ENCODE measurements at places on chromosomes 6 and 20.

GRCh38 chr20:50335866-50336265 lies 145.2 kb downstream of the CEBPB start:
- no peak for DNase-seq

DNA sequence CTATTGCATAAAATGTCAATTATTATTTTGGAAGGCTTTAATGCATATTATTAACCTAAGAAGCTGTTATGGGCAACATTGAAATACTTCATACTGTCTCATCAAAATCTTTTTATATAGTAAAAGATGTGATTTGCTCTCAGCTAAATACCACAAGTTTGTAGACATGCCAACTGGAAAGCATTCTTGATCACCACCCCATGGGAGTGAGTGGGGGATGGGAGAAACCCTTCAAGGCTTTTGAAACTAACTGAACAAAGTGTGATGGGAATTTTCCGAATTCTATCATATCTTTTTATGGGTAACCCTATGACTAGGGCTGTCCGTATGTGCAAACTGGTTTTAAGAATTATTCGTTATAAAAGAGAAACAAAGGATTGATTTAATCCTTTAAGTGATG lies 377.3 kb upstream of the JAG1 start:
- DNase-seq: peak; percentile 58

DNA sequence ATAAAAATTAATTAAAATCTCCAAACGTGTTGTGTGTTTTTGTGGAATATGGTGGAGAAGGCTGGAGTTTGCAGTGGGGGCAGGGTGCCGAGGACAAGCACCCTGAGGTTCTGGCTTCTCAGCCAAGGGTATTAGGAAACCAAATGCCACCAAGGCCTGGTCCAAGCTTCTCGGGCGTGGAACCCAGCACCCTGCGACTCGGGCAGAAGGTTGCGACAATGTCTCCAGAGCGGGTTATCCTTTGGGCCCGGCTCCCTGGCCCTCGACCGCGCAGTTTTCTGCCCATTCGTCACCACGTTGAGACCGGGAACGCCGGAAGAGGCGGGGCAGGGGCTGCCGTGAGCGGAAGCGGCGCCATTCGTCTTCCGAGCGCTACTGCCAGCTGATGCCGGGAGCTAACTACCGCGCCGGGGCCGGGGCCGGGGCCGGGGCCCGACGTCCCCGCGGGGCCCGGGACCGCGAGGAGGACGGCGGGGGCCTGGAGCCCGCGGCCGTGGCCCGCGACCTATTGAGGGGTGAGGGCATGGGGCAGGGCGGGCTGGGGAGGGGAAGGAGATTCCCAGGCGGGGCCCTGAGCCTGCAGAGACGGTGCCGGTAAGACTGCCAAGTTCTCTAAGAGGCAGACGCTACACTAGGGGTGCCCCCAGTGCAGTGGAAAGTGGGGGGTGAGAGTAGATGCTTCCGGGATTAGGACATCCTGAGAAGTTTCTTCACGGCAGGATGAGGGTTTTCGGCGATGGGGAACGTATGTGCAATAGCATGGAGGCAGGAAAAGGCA lies at the start of gene RRP36:
RRP36 (plus strand) TSS at position 354 of the 778 bp plus-strand sequence; CDS start at position 386, 32 bp downstream.
- DNase-seq: peak; percentile 60

DNA sequence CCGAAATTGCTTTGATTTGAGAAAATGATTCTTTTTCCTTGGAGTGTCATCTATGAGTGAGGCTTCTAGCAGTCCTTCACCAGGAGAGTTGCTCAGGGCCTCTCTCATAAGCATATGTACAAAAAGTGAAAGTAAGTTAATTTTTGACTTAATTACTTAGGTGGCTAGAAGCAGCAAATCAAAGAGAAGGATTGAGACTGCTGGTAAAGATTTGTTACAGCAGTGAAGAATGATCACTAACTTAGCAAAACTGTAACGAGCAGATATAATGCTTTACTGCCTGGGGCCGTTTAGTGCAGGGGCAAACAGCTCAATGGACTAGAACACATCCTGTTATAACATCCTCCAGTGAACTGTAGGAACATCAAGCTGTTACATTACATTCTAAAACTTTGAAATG lies 167.8 kb upstream of the RIPOR2 start:
- DNase-seq: no peak

GRCh38 chr6:34834789-34835518 lies 43.1 kb downstream of the BLTP3A start:
- DNase-seq: no peak

DNA sequence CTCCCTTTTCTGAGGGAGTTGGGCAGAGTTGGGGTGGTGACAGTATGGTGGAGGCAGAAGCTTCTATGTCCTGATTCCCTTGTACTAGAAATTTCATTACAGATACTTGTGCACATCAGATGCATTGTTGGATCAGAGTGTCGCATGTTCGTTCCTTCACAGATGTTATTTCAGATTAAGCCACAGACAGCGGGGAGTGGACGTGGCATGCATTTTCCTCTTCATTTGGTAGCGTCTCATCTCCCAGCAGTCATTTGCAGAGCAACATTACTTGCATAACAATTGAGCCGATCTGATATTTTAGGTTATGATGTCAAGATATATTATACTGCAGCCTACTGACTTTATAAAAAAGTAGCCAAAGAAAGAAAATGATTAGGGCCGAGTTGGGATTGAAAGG lies 261.6 kb upstream of the SASH1 start:
- no peak for DNase-seq

- peak; percentile 59 for DNase-seq
These were observed 317.5 kb upstream of the MOCS1 start for GRCh38 chr6:40251637-40252300.

DNA sequence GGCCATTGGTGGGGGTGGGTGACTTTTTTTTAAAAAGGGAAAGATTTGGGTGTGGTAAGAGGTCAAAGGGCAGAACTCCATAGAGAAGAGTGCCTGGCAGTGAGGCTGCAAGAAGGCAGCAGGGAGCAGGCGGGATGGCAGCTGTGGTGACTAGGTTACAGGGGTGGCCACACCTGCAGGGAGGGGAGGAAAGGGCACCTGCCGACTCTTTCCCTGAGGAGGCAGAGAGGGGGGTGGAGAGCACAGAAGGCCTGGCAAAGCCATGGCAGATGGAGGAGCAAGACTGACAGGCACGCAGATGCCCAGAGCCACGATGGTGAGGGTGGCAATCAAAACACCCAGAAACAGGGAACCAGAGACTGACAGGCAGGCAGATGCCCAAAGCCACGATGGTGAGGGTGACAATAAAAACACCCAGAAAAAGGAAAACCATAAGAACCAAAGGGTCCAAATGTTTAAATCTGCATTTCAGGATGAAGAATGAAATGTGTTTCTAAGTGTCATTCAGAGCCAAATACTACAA lies 19.3 kb downstream of the CST7 start:
- peak; percentile 91 for DNase-seq

DNA sequence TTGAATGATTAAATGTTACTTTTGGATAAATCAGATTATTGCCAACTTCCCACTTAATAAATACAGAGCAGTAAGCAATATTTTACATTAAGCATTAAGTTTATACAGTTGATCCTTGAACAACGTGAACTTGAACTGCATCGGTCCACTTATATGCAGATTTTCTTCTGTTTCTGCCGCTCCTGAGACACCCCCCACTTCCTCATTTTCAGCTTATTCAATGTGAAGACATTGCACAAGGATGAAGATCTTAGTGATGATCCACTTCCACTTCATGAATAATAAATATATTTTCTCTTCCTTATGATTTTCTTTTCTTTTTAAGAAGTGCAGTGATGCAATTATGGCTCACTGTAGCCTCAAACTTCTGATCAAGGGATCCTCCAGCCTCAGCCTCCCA lies 167.2 kb downstream of the LINC00237 start:
- DNase-seq: no peak

GRCh38 chr6:134821928-134822864 lies 127.7 kb downstream of the ALDH8A1 start:
- no peak for DNase-seq

DNA sequence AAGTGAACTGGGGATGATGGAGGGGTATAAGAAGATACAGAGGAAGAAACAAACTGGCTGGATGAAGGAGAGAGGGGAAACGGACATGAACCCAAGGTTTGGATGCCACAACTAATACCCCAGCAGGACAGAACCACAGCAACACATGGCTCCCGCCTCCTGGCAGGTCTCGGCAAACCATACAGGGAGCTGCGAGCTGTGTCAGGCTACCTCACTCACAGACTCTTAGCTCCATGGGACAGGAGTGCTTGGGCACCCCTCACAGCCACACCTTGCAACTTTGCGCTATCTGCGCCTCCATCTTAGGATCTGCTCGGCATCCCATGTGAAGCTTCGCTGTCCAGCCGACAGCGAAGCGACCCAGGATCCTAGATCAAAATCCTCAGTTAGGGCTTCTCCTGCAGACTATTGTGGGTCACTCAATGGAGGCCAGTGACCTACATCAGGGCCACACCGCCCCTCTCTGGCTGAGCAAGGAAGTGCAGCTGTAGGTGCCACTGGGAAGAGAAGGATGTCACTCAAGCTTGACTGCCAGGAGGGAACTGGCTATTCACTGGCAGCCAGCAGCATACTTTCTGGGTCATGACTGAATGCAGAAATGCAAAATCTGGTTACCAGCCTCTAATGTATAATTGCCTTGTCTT lies 174.4 kb upstream of the RIN2 start:
- DNase-seq: peak; percentile 84

GRCh38 chr6:51542475-51542874 lies 544.9 kb downstream of the PKHD1 start:
- no peak for DNase-seq

DNA sequence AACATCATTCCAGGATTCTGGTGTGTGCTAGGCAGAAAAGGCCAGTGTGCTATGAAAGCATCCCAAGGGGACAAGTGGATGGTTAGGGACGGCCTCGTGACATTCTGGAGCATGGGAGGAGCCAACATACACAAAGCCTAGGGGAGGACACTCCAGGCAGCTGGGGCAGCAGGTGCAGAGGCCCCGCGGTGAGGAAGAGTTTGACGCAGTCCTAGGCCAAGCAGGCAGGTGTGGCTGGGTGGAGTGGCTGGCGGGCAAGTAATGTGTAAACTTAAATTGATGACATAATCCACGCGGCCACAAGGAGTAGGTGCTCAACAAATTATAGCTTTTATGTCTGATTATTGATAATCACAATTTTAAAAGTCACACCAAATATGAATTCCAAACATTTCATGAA lies 93.6 kb downstream of the TMEM242 start:
- DNase-seq: peak; percentile 74

GRCh38 chr6:75094614-75095200 lies 111.1 kb downstream of the COL12A1 start:
- no peak for DNase-seq

- DNase-seq: no peak
These were observed 815 bp upstream of the ITPR3 start for GRCh38 chr6:33620158-33620855.

- DNase-seq: no peak
These were observed 258.0 kb downstream of the PHACTR1 start for GRCh38 chr6:12974551-12974950.

- DNase-seq: no peak
These were observed 724.2 kb downstream of the CD109 start for GRCh38 chr6:74420221-74420620.

- DNase-seq: peak; percentile 95
These were observed 11.0 kb downstream of the POU3F2 start for GRCh38 chr6:98845211-98846020.

DNA sequence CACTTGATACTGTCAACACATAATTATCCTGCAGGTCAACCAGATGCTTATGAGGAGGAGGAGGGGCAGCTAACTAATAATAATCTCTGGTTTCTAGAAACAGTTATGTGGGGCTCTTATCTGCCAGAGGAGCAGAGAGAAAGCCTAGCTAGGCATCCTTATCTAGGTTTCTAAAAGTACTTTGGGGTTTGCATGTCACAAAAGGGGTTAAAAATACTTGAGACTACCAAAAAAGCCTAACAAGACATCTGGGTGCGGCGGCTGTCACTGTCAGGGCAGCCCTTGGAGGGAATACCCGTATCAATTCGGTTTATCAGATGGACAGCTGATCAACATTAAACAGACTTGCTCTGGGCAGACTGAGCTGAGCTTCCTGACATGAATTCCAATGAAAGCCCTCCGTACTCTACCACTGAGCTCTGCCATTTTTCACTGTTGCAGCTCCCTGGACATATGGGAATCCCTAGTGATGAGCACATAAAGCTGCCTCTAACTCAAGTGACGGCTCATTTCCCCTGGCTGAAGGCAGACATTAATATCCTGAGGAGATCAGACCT lies 166.6 kb downstream of the PDSS2 start:
- DNase-seq: peak; percentile 61

GRCh38 chr20:474581-474980 lies 12.2 kb upstream of the TBC1D20 start:
- DNase-seq: no peak

DNA sequence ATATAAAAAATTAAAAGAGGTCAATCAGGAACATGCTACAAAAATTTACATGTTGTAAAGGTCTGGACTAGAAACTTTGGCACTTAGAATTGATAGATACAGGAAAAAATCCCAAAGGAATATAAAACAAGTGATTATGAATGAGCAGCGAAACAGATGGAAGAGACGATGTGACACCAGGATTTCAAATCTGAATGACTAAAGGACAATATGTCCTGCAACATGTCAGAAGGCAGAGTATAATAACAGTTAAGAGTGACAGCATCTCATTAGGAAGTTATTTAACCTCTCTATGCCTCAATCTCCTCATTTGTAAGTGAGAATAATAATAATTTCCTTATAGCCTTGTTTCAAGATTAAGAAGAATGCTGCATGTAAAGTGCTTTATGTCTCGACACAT lies 50.3 kb downstream of the FRK start:
- DNase-seq: peak; percentile 79

DNA sequence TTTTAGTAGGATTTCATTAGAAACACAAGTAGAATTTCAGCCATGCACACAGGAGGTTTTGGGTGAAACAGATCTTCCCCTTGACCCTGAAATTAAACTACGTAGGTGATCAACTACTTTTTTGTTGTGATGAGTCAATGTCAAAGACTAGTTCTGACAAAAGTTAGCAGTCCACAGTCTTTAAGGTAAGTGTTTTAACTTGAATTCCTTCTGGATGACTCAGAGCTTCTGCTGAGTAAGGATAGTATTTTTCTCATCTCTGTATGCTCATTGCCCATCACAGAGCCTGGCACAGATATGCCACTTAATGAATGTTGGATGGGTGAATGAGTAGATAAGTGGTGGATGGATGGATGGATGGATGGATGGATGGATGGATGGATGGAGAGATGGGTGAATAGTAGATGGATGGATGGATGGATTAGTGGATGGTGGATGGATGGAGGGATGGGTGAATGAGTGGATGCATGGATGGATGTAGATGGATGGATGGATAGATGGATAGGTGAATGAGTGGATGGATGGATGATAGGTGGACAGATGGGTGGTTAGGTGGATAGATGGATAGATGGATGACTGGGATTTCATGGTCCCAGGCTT lies 165.3 kb downstream of the ZMYND8 start:
- no peak for DNase-seq

GRCh38 chr6:6243846-6244245 lies 76.6 kb downstream of the F13A1 start:
- no peak for DNase-seq

- no peak for DNase-seq
These were observed 21.0 kb downstream of the NOL7 start for GRCh38 chr6:13635948-13636658.

DNA sequence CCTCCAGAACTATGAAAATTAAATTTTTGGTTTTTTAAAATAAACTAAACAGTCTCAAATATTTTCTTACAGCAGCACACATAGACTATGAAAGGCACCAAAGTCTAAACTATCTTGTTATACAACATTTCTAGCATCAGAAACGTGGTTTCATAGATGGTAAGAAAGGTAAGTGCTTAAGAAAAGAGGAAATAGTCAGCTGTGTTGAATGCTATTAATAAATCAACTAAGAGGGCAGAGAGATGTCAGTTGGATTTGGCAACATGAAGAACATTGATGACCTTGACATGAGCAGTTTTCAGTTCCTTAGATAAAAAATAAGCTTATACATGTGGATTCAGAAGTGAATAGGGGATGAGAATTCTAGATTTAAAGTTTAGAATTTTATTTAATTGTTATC lies 113.6 kb downstream of the RFX6 start:
- no peak for DNase-seq

All from NCI-H524 (cell line).